ENCODE measurements at places on chromosomes 16 and 17.

GRCh38 chr16:1960665-1961630, 1.6 kb downstream of the NDUFB10 start:
- DNase-seq = no peak

GRCh38 chr16:65965628-65966027, 400.9 kb upstream of the CDH5 start:
- DNase-seq = no peak

GRCh38 chr17:46097497-46097896, 95.7 kb downstream of the KANSL1 start:
- DNase-seq = no peak

DNA sequence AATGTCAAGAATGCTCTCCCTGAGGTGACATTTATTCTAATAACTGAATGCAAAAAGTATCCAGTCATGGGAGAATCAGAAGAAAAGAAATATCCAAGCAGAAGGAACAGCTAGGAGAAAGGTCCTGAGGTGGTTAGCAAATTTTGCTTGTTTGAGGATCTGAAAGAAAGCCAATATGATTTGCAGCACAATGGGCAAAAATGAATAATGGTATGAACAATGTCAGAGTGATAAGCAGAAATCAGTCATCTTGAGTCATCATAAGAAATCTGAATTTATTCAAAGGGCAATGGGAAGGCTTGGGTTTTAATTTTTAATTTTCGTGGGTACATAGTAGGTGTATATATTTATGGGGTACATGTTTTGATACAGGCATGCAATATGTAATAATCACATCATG, 68.5 kb downstream of the BRIP1 start:
- DNase-seq = no peak

- no peak for DNase-seq
These were observed 684 bp downstream of the SLX4 start for GRCh38 chr16:3610698-3611145.

- DNase-seq = no peak
These were observed at the start of gene NGFR for GRCh38 chr17:49494986-49495841. Gene NGFR (plus strand): TSS chr17:49495293. CDS start chr17:49495418, 125 bp downstream.

- no peak for DNase-seq
These were observed 6.5 kb downstream of the CBX2 start for GRCh38 chr17:79784353-79785016.

GRCh38 chr17:10612957-10613744, 44.0 kb downstream of the MYH3 start:
- DNase-seq = no peak

GRCh38 chr17:80339118-80339517, 75.8 kb upstream of the ENDOV start:
- no peak for DNase-seq

DNA sequence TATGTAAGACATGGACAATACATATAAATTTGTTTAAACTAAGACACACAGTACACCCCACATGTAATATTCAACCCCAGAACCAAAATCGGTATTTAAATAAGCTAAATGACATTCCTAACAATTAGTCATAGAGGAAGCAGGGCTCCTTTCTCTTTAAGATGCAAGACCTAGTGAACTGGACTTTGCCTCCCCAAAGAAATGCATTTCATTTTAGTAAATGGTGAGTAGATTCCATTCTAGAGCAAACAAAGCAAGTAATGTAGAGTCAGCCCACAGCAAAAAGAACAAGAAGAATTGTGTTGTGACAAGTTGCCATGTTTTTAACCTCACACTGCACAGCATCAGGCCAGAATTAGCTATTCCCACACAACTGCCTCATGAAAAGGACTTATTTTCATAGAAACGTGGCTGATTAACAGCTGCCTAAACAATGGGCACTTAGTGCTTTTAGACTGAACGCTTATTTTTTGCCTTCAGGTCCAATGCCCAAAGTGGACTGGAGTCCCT, 14.4 kb downstream of the DNAJC7 start:
- DNase-seq = no peak

DNA sequence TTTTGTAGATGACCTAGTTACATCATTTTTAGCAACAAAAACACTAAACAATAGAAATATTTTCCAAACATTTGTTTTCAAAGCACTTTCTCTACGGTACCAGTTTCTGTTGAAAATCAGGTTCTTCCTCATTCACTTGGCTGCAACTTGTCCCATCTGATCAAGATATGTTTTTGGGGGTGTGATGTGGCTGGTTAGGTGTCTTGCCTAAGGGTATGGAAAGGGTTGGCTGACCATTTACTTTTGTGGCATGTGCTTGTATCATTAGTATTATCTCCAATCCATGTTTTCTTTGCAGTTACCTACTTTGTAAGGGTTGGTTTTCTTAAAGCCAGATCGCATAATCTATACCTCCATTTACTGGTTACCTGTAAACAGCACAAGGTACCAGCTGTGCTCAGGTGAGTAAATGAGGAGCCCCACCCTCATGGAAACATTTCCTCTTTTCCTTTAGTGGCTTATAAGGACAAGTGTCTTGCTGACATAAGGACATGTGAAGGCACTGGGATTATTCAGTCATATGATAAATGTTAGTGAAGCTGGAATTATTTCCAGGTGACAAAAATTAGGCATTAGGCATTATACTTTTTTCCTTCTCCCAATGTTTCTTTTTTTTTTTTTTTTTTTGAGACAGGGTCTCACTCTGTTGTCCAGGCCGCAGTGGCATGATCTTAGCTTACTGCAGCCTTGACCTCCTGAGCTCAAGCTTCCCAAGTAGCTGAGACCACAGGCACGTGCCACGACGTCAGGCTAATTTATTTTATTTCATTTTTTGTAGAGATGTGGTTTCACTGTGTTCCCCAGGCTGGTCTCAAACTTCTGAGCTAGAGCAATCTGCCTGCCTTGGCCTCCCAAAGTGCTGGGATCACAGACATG, 162.0 kb downstream of the CCDC182 start:
- DNase-seq = no peak

GRCh38 chr16:71357681-71358080, 842 bp upstream of the CALB2 start:
- no peak for DNase-seq
